ENCODE measurements at places on chromosomes 2 and 18.
A peak's percentile ranks its signal among the peaks of the same experiment; 100 is the strongest.

- DNase-seq: no peak
Observed at GRCh38 chr2:190407246-190407661, 901 bp upstream of the MFSD6 start.

DNA sequence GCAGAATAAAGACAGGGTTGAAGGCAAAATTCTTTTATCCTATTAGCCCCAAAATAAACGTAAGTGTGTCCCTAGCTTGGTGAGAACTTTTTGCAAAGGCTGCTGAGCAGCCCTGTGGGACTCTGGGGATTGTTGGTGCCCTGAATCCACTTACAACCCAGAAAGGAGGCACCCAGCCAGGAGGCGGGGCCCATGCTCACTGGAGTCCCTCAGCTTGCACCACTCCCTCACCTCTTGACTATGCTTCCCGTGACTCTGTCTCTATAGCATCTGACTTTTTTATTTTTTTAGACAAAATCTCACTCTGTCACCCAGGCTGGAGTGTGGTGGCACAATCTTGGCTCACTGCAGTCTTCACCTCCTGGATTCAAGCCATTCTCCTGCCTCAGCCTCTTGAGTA, 15.8 kb upstream of the COL6A3 start:
- DNase-seq: no peak

DNA sequence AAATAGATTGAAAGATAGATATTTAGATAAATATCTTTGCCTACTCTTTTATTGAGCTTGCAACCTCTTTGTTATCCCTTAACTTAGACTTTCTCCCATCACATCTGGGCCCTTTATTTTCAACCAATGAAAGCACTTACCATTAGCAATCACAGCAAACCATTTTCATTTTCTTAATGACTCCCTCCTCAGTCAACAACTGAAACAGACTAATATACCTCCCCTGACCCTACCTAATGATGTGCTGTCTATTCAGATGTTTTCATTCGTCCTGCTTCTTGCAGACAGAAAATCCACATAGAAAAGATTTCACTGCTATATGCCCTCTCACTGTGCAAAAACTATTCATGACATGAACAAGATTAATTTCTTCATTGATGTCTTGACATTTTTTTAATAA, 154.4 kb downstream of the VWC2L start:
- DNase-seq: no peak

- DNase-seq: no peak
Observed at GRCh38 chr2:61727746-61728145, 126.1 kb downstream of the FAM161A start.

- DNase-seq: no peak
Observed at GRCh38 chr2:199606193-199606780, 148.5 kb upstream of the SATB2 start.

DNA sequence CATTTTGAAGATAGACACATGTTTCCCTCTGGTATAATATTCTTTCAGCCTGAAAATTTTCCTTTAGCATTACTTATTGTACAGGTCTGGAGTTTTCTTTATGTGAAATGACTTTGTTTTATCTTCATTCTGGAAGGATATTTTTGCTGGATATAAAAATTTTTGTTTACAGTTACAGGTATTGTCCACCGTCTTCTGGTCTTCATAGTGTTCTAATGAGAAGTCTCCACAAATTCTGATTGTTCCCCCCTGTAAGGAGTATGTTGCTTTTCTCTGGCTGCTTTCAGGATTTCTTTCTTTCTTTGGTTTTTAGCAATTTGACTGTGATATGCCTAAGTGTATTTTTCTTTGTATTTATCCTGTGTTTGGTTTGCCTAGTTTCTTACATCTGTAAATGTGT, 15.0 kb downstream of the UBXN4 start:
- DNase-seq: no peak

DNA sequence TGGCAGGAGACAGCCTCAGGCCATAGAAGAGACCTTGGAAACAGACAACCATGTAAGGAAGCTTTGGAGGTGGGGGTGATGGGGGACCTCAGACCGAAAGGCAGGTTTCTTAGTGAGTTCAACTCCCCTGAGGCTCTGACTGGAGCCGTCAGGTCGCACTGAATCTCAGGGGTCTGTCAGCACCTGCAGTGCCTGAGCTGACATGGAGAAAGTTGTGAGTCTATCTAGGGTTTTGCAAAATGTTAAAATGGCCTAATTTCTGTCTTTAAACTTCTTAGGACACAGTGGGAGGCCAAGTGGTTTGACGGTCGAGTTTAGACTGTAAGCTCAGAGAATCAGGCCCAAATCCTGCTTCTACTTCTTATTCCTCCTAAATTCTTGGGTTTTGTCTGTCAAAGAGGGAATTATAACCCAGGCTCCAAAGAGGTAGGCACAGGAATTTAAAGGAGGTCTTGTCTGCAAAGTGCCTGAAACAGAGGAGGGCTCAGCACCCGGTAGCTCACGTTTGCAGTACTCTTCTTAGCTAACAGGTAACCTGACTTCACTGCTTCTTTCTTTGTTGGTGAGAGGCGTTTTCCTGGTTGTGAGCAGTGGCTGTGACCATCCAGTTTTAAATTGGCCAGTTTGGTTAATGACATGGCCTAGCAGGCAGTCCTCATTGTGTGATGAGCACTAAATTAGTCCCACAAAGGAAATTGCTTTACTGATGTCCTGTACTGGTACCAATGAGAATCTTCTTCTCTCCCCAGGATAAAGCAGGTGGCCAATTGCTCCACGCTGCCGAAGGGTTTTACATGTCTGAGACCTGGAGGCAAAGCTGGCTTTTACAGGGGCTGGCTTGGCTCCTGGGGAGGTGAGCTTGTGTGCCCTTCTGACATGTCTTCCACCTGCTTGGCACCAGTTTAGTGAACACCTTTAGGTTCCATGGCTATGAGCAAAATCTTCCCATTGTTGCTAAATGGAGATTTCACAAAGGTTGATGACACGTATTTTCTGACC, 95.7 kb downstream of the MYCN start:
- no peak for DNase-seq

DNA sequence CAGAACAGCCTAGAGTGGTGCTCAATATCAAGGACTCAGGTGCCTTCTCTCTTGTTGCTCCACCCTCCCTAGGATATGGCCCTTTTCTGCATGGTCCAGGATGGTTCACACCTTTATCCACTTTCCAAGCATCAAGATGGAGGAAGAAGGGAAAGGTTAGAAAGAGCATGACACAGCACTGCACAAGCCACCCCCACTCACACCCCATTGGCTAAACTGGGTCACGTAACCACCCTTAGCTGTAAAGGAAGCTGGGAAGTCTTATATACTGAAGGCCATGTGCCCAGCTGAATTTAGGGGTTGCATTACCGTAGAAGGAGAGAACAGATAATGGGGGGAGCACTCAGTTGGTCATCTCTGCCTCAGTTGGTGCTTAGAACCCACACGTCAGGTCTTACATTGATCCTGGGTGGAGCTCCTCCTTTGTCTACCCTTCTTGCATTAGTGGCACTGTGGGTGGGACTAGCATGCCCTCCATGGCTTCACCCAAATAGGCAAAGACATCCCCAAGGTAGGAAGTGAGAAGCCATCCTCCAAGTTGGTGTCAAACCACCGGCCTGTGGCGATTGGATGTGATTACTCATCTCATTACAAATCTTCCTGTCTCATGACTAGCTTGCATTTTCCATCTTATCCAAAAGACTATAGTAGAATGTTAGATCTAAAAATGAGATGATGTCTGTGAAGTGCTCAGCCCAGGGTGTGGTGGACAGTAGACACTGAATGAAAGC, 248.5 kb downstream of the HAUS1 start:
- DNase-seq: no peak

- DNase-seq: peak; percentile 41
Observed at GRCh38 chr2:179422037-179422643, 157.5 kb upstream of the SESTD1 start.

GRCh38 chr2:8598295-8599165, 83.3 kb upstream of the ID2 start:
- peak; percentile 77 for DNase-seq

- no peak for DNase-seq
Observed at GRCh38 chr2:88765154-88765888, 73.8 kb downstream of the RPIA start.

DNA sequence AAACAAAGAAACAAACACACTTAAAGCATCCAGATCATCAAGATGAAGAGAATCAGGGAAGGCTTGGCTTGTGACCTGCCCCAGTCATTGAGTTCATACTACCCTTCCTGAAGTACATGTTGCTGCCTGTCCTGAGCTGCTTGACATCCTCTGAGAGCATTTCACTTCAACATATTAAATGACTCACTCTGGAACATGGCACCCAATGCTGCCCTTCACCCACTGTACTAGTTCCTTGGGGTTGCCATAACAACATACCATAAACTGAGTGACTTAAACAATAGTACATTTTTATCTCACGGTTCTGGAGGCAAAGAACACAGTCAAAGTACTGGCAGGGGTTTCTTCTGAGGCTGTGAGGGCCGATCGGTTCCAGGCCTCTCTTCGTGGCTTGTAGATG, 371.3 kb downstream of the RNF144A start:
- no peak for DNase-seq

DNA sequence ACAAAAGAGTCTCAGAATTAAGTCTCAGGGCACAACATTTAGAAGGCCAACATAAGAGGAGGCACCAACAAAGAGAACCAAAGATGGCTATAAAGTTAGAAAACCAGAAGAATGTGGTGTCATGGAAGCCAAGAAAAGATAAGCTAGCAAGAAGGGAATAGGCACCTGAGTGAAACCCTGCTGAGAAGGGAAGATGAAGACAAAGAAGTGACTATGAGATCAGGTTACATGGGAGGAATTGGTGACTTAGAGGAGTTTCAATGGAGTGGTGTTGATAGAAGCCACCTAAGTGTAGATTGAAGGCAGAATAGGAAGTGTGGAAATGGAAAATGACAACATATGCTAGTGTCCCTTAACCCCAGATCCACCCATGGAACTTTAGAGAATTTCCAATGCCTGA, 327.6 kb upstream of the KCNJ3 start:
- DNase-seq: no peak

DNA sequence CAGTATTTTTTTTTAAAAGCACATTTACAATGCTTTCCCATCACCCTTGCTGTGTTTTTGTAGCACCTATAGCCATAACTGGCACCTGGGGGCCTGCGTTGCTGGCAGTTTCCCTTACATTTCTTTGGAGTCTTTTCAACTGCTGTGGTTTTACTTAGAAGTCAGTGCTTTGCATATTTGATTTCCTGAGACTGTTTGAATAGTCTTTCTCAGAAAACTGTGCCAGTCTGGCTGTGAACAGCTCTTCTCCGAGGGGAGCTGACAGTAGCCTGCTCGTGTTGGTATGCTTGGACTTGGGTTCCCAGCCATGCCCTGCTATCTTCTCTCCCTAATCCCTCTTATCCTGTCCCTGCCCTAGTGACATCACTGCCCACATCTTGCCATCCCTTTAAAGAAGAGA, 81.5 kb downstream of the DPP4 start:
- DNase-seq: no peak

DNA sequence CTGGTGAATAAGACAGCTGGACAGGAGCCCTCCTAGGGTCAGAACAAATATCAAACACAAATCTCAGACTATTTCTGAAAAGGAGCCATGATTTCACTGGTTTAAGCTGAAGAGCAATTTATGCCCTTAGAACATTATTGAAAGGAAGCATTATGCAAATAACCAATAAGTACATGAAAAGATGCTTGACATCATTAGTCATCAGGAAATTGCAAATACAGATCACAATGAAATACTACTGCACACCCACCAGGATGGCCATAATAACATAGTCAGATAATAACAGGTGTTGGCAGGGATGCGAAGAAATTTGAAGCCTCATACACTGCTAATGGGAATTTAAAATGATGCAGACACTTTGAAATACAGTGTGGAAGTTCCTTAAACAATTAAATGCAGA, 176.4 kb upstream of the RAB6C start:
- no peak for DNase-seq

All from non-pigmented ciliary epithelial cell (primary cell).